Fibroblast of mammary gland (primary cell): ENCODE measurements at places on chromosomes 4 and X.

DNA sequence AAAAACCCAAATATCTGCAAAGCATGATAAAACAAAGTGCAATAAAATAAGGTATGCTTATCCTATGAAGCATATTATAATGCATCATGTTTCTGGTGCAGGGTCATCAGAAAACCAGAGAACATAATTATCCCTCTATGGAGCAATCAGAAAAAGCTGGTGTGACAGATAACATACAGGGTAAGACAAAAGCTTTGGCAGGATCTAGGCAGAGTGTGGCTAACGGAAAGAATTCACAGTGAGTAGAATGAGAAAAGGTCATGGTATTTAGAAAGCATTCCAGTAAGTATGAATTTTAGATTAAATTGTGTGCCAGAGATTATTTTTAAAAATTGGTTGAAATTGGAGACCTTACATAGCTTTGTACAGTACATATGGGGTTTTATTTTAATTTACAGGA, 29.0 kb upstream of the UGT2B4 start:
- no peak for DNase-seq

DNA sequence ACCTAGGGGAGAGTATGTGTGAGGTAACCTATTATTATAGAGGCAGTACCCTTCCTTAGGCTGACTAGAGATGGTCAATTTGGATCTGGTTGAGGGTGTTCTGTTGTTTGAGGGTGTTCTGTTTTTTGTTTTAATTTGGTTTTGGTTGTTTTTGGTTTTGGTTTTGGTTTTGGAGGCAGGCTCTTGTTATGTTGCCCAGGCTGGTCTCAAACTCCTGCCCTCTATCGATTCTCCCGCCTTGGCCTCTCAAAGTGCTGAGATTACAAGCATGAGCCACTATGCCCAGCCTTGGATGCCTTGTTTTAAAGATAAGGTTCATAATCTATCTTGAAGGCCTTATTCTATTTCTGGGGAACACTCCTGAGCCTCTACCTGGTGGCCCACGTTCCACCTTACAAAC, 912 bp downstream of the CXorf65 start:
- DNase-seq = no peak

GRCh38 chr4:42656679-42656943, 294 bp downstream of the ATP8A1 start:
- DNase-seq = no peak

- no peak for DNase-seq
These were observed 1001.6 kb upstream of the IGFBP7 start for GRCh38 chr4:58111818-58112217.

- DNase-seq = peak; percentile 98
These were observed at the start of gene BDH2 for GRCh38 chr4:103099691-103100392. BDH2 (minus strand) TSS chr4:103099834; CDS start chr4:103096254, 3,580 bp downstream.

DNA sequence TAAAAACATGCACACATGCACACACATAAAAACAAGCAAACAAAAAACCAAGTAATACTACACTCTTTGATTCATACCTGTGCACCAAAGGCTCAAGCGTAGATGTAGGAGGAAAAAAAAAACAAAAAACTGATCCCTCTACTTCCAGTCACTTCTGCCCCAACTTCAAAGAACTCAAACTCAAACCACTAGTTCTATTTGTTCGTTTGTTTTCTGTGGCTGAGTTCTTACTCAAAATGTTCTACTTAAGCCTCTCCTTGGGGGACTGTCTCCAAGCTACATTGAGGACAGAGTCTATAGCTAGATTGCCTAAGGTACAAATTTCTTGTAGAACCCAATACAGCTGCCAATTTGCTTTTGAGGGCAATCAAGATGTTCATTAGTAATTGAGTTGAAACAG, 171.0 kb upstream of the ATOH1 start:
- DNase-seq = no peak

DNA sequence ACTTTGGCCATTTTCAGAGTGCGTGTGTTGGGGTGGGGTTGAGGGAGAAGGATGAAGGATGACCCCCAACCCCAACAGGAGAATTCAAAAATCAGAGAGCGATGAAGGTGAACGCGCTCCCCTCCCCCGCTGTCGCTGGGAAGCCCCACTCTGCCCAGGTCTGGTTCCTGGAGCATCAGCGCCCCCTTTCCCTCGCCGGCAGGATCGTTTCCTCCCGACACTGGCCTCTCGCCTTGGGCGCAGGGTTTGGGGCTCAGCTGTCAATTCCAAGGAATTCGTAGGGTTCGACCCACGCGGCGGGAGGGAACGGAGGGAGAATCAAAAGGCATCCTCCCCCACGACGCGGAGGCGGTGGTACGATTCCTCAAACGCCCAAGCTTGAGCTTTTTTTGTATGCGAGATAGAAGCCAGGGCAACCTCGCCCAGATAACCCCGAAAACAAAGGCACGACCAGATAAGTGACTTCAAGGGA, 1.0 kb upstream of the PDGFRA start:
- DNase-seq = peak; percentile 84

- DNase-seq = peak; percentile 22
These were observed 107.7 kb downstream of the APOOL start for GRCh38 chrX:85111347-85111746.

GRCh38 chr4:161604516-161605300, 559.1 kb downstream of the FSTL5 start:
- no peak for DNase-seq

- no peak for DNase-seq
These were observed 7.3 kb downstream of the XK start for GRCh38 chrX:37692918-37693317.

- no peak for DNase-seq
These were observed 1.2 kb upstream of the EBP start for GRCh38 chrX:48520455-48520854.
